Spleen (tissue), 13 donors: ENCODE measurements at places on chromosomes 5 and 9.

GRCh38 chr5:1448511-1449011 lies 3.3 kb upstream of the SLC6A3 start:
- no peak for DNase-seq

GRCh38 chr5:16800477-16800876 lies 135.6 kb downstream of the MYO10 start:
- no peak for DNase-seq

GRCh38 chr9:4805191-4805918 lies 12.6 kb downstream of the RCL1 start:
- DNase-seq = no peak

DNA sequence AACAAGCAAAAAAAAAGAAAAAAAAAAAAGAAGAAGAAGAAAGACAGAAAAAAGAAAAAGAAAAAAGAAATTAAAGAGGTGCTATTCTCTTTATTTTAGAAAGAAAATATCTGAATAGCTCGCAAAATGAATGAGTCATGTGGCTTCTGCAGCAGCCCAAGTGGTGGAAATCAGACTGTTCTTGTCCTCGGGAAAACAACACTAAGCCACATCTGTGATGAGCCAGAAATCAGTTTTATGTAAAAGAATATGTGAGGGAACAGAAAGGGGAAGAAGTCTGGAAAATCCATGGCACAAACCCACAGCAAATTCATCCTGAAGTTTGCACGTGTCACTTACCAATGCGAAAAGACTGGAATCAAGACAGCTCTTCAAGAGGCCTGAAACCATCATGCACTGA lies 118.7 kb upstream of the GAS1 start:
- no peak for DNase-seq

- DNase-seq = no peak
Observed at GRCh38 chr5:126624534-126624933, 23.8 kb downstream of the PHAX start.

- DNase-seq = no peak
Observed at GRCh38 chr5:64333886-64334285, 168.2 kb downstream of the RNF180 start.

- no peak for DNase-seq
Observed at GRCh38 chr5:80958616-80959015, 1.5 kb upstream of the RASGRF2 start.

DNA sequence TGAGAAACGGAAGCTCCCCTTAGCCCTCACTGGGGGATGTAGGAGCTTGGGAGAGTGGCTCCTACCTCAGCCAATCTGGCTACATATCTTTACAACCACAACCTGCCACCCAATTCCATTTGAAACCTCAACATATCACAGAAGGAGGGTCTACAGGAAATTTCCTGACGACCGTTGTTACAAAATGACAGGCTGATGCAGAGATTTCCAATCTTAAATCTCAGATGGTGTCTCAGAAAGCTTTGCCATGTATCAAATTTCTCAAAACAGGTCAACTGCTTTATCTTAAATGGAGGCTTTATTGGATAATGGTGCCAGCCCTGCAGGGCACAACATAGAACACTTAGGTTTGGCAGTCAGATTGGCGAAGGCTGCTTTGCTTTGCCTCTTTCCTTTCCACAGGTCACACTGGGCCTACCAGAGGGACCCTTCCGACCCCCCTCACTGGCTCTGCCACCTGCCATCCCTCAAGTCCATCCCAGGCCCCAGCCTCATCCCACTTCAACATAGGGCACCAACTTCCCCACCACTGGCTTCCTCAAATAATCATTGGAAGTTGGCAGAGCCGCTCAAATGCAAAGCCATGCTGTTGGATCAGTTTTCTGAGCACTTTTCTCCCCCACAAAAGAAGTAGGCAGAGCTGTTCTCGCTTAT lies 11.1 kb upstream of the SPATA31E1 start:
- no peak for DNase-seq

GRCh38 chr9:121453232-121453892 lies 46.3 kb downstream of the GGTA1 start:
- DNase-seq = no peak
